ENCODE measurements at places on chromosomes 11 and 22. TPM values are rescaled to one million over a fixed set of nuclear protein-coding genes. Genes with fewer than 3 reads are reported as not detected.

DNA sequence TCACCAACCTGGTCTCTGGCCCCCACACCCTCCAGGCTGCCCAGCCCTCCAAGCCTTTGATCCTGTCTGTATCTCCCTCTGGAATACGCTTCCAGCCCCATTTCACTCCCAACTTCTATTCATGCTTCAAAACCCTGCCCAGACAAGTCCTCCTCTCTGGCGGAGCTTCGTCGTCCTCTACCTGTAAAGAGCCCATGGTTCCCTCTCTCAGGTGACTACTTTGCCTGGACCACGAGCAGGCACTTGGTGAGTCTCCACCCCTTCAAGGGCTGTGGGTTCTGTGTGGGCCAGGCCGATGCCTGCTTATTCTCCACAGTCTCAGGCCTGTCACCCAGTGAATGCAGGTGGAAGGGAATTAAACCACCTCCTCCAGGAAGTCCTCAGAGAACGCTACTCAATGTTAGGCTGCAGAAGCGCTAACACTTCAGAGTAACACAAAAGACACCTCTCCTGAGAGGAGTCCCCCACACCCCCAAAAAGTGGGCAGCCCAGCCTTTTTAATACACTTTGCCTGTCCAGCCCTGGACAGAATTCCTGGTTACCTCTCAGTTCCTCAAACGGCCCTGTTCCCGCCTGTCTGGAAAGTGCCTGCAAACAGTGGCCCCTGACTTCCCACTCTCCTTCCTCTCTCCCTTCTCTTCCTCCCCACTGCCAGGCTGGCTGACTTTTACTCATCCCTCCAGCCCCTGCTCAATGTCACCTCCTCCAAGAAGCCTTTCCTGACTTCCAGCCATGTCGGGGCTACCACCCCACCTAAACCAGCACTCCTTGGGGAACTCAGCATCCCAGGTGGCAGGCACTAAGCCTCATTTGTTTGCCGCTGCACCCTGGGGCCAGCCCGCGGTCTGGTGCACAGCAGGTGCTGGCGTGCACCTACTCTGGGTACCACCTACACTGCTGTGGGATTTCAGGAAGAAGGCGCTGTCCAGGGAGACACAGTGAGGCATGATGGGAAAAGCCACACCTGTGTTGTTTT lies 9.0 kb downstream of the RAC2 start:
- no peak for DNase-seq

DNA sequence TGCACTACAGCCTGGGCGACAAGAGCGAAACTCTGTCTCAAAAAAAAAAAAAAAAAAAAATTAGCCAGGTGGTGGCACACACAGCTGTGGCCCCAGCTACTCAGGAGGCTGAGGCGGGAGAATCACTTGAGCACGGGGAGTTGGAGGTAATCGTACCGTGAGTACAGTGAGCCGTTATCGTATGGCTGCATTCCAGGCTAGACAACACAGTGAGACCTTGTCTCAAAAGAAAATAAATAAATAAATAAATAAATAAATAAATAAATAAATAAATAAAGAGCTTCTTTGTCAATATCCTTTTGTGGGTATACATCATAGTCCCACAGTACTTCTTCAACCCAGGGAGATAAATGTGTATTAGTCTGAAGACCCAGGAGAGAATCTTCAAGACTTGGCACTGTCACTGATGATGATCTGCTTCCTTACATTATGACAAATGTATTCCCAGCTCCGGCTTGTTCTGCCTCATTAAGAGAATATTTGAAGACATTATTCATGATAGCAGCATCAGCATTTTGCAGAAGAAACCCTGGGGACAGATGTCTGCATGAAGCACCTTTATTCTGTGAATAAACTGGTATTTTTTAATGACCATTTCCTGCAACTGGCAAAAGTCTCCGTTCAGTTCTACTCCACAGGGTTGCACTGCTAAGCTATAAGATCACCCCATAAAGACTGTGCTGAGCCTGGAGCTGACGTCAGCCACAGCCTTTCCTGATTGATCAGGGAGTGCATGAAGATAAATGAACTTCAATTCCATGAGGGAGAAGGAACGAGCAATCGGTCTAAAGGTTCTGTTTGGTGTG lies 1.6 kb upstream of the ACY3 start:
- no peak for DNase-seq

GRCh38 chr11:57474017-57474802 lies 13.9 kb downstream of the RTN4RL2 start:
- no peak for DNase-seq

DNA sequence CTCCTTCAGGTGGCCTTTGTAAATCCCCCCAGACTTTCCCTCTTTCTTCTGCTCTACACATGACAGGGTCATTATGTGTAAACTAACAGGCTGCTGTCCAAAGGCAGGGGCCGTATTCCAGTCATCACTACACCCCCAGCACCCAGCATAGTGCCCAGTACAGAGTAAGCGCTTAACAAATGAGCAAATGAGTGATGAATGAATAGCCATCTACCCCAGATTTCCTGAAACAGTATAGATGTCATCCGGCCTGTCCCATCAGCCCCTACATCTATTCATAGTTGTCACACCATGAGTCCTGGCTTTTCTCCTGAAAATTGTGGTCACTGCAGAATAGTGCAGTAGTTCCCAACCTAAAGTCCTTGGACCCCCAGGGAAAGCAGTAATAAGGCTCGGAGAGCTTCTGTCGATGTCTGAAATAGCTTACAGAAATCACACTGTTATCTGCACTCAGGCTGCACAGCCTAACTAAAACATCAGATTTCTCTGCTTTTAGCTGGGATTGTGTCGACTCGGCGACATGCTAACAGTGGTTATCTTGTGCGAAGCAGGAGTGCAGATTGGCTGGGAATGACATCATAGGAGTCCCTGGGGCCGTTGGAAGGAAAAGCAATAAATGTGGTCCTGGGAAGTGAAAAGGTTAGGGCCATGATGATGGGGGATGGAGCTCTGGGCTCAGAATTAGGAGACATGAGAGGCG lies 143.8 kb upstream of the NECTIN1 start:
- DNase-seq: no peak

- peak; percentile 3 for DNase-seq
Measured at GRCh38 chr11:47631473-47631872, 10.9 kb downstream of the MTCH2 start.

GRCh38 chr11:8095806-8096522 lies 15.0 kb downstream of the TUB start:
- no peak for DNase-seq

C11orf42 gene
- not detected for total RNA-seq

SCN4B gene
- total RNA-seq: not detected

BEST1 gene
- 10.7 TPM for total RNA-seq

DNA sequence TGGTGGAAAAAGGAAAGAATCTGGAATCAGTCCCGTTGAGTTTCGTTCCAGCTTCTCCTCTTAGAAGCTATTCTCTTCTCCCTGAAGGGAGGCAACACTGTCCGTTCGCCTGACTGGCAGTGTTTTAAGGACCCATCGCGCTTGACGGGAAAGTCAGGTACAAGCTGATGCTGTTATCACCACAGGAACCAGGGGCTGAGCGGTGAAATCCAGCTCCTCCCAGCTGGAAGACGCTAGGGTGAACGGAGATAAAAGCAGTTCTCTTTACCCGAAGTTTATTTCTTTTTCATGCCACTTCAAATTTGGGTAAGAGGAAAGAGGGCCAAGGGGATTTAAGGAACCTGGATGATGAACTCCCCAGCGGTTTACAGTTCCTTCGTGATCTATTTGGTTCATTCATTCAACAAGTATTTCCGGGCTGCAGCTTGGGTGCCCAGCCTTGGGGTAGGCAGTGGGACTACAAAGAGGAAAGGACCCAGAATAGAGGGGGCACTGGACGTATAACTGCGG lies 551 bp upstream of the DEUP1 start:
- DNase-seq: no peak

LGR4 gene
- total RNA-seq: 59.8 TPM

GRCh38 chr11:118633319-118633690 lies 25.9 kb downstream of the PHLDB1 start:
- DNase-seq: no peak

MS4A3 gene
- not detected for total RNA-seq

CCDC73 gene
- not detected for total RNA-seq

- DNase-seq: no peak
Measured at GRCh38 chr11:5631969-5632635, 7.3 kb downstream of the TRIM34 start.

GRCh38 chr11:95827696-95828095 lies 37.4 kb downstream of the CEP57 start:
- no peak for DNase-seq

- no peak for DNase-seq
Measured at GRCh38 chr22:34847072-34847471, 218.9 kb upstream of the ISX start.

OR51I1 gene
- total RNA-seq: not detected

- no peak for DNase-seq
Measured at GRCh38 chr11:15148169-15148568, 33.4 kb downstream of the INSC start.

MMP12 gene
- total RNA-seq: not detected

DNA sequence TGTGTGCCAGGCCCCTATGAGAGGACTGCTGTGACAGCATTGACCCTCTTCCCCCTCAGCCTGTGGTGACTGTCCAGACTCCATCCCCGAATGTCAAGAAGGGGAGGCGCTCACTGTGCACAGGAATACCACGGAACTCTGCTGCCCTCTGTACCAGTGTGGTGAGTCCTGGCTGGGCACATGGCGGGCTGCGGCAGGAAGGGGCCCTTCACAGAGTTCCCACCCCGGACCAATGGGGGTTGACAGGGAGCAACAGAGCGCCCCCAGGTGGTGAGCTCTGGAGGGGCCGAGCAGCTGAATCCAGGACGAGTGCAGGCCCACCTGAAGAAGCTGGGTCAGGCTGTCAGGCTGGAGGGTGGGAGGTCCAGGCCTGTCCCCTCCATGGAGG lies 83.8 kb upstream of the MYOD1 start:
- no peak for DNase-seq

GRCh38 chr11:62614275-62614674 lies 1.2 kb downstream of the ROM1 start:
- no peak for DNase-seq

- no peak for DNase-seq
Measured at GRCh38 chr11:70630816-70631623, 232.7 kb downstream of the CTTN start.

DNA sequence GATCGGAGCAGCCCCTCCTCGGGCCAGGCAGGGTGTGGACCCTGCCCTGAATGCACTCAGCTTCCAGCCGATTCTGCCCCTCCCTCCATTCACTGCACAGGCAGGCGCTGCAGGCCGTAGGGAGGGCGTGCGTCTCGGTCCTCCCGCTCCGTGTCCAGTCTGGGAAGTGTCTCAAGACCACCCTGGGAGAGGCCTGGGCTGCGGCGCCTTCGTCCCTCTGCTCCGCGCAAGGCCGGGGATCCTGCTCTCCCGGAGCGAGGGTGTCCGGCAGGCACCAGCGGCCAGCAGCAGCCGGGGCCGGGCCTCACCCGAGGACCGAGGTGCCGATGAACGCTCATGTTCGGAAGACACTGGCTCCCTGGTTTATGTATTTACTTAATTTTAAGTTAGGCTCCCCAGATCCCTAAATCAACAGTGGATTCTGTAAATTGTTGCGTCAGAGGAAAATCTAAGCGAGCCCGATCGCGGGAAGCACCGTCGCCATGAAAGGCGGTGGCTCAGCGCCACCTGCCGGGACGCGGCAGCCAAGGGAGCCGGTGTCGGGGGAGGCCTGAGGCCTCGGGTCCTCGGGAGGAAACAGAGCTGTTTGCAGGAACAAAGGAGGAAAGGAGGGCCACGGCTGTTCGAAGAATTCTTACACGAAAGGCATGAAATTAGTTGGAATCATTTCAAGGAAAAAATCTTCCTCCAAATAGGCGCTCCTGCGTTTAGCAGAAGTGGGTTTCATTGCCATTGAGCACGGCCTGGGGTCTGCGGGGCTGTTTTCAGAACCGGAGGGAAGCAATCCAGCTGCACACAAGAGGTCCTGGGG lies 195.3 kb downstream of the BRD1 start:
- DNase-seq: peak; percentile 43

CCDC116 gene
- not detected for total RNA-seq

DNA sequence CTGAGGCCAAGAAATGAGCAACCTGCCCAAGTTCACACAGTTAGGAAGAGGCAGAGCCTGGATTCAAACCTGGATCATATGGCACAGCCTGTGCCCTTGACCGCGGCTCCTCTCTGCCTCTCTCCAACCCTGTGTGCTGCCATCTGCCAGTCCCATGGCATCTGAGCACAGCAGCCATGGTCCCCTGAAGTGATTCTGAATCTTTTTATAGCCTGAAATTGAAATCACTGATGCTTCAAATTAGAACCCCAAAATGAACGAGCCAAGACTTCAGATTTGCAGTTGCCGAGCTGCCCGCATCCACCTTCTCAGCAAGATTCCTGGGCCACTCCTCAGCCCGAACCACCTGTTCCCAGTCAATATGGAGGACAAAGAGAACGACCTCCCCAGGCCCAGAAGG lies 252.7 kb downstream of the CTTN start:
- DNase-seq: no peak

C22orf23 gene
- total RNA-seq: 2.4 TPM

GRCh38 chr11:85170184-85170583 lies 457.0 kb downstream of the DLG2 start:
- no peak for DNase-seq

MMP20 gene
- not detected for total RNA-seq

- no peak for DNase-seq
Measured at GRCh38 chr22:29055192-29055830, 6.3 kb downstream of the C22orf31 start.

MMP8 gene
- not detected for total RNA-seq

DNA sequence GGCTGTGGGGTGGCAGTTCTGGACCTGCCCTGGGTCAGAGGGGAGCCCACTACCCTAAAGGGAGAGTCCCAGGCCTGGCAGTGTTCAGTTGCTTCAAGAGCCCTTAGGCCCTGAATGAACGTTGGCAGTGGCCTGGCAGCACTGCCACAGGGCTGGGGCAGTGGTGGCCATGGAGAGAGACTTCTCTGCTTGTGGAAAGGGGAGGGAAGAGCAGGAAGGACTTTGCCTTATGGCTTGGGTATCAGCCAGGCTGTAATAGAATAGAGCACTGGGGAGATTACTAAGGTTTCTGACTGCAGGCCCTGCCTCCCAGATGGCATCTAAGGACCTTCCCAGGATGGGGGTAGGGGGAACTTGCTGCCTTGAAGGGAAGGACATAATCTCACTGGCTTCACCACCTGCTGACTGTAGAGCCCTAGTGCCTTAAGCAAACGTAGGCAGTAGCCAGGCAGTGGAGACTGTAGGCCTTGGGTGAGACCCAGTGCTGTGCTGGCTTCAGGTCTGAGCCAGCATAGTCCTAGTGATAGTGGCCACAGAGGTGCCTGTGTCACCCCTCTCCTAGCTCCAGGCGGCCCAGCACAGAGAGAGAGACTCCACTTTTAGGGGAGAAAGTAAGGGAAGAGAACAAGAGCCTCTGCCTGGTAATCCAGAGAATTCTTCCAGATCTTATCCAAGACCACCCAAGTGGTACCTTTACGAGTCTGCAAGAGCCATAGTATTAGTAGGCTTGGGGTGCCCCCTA lies 27.6 kb downstream of the PLA2G6 start:
- no peak for DNase-seq

KCNQ1OT1 gene
- total RNA-seq: 0.49 TPM

GRCh38 chr11:61334434-61335354 lies 1.7 kb downstream of the TKFC start:
- no peak for DNase-seq

DNA sequence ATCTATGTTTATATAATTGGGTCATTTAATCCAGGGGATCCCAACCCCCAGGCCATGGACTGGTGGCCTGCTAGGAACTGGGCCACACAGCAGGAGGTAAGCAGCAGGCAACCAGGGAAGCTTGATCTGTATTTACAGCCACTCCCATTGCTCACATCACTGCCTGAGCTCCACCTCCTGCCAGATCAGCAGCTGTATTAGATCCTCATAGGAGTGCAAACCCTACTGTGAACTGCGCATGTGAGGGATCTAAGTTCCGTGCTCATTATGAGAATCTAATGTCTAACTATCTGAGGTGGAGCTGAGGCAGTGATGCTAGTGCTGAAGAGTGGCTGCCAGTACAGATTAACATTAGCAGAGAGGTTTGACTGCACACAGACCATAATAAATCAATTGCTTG lies 32.8 kb downstream of the MS4A2 start:
- DNase-seq: no peak

Data from NCI-H460 (cell line).